Activated T-cell treated with anti-CD3 and anti-CD28 coated beads for 48 hours (primary cell): ENCODE measurements at places on chromosomes 1 and 21.

GRCh38 chr21:43353282-43354025 is 73.5 kb downstream of the SIK1 start:
- no peak for DNase-seq

GRCh38 chr1:63119575-63120155 is 202.7 kb upstream of the FOXD3 start:
- DNase-seq: no peak

- DNase-seq: no peak
Observed at GRCh38 chr21:32538147-32538792, 47.1 kb downstream of the TCP10L start.

DNA sequence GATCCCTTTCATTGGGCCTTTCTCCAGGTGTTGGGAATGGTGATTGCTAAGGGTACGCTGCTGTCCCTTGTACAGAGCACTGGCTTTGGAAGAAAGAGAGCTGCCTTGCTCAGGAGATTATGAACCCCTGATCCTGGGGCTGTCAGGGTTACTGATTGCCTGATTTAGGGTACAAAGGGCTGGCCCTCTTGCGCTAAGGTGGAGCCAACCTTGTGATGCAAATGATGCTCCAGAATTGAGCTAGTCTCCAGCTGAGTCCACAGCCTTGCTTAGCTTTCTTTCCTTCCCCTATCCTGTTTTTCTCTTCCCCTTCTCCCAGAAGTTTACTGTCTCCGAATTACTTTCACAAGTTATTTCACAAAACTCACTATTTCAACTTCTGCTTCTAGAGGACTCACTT is 334.7 kb downstream of the AMY1C start:
- no peak for DNase-seq

GRCh38 chr1:178434899-178435435 is 61.8 kb downstream of the CLEC20A start:
- no peak for DNase-seq

DNA sequence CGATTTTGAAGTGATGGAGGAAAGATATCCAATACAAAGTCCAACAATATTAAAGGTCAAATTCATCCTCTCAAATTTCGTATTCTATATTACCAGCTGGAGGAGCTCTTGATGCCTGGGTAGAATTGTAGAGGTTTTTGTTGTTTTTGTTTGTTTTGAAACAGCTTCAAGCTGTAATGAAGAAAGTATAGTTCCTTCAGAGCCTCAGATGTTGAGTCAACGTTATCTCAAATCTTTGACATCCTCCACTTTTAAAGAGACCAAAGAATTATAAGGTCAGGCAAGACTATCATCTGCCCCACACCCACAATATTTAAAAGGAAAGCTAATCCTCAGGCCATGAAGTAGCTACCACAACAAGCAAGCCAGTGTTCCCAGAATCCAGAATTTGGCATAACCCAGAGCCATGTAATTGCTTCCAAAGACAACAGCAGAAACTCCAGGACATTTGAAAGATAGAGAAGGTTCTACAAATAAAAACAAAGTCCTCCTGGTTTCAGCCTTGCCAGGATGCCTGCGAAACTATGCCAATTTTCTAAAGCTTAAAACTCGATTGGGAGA is 24.9 kb downstream of the VAV3 start:
- DNase-seq: no peak

- DNase-seq: no peak
Observed at GRCh38 chr1:102434421-102434820, 437.7 kb upstream of the OLFM3 start.

DNA sequence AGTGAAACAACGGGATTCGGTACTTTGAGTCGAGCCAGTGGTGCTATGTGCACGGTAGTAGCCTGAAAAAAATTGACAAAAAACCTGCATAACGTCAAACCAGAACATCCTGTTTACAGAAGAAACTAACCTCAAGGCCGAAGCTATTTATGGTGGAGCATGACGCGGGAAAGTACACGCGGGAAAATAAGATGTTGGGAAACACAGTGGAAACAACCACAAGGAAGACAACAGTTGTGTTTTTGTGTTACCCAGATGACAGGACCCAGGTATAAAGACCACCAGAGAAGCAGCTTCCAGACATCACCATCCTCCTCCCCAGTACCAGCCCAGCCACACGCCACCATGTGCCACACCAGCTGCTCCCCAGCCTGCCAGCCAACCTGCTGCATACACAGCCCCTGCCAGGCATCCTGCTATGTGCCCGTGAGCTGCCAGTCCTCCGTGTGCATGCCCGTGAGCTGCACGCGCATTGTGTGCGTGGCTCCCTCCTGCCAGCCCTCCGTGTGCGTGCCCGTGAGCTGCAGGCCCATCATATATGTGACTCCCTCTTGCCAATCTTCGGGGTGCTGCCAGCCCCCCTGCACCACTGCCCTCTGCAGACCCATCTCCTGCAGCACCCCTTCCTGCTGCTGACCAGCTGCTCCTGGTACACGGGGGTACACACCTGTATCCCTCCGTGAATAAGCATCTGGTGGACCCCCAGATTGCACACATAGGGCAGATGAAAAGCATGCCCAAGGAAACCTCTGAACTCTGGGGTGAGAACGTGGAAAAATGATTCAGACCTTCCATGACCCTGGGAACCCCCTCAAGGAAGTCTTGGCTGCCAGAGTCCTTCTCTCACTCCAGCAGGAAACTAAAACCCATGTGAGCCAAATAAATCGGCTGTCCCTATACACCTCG is at the start of gene KRTAP12-3:
Gene KRTAP12-3, plus strand, starts transcription at position 298 of the 906 bp plus-strand sequence. Its CDS starts 48 bp downstream, at position 346.
- DNase-seq: no peak

- DNase-seq: peak; percentile 42
Observed at GRCh38 chr1:43414634-43415223, 25.0 kb downstream of the SZT2 start.

DNA sequence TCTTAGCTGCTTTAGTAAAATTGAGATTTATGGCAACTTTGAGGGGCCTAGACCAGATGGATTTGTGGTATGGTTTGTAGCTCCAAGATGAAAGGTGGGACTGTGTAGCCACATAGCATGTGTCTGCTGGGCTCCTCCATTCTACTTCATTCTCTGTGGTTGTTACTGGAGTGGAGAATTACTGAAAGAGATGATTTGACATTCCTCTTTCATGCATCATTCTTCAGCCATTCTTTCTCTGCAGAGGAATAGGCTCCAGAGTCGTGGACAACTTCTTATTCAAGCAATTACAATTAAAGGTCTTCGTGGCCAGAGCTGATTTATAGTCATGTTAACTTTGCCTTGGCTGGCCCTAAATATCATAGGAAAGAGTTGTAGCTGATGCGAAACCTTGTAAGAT is 328.9 kb downstream of the PAPPA2 start:
- DNase-seq: no peak

DNA sequence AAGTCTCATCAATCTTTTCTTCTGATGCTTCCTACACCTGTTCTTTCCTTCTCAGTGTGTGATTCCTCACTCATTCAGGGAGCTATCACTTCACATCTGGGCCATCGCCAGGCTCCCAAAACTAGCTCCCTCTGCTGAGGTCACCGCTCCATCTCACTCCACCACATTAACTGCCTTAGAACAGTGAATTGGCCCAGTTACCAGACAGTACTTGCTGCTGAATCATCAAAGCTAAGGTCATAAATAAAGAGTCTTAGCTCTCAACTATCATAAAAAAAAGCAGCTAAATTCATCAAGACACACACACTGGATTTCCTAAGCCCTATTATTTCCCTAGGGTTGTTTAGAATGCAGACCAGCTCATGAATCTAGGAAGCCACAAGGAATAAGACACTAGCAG is 18.8 kb upstream of the SRM start:
- no peak for DNase-seq

- no peak for DNase-seq
Observed at GRCh38 chr21:45505416-45506021, 36.7 kb downstream of the SLC19A1 start.

DNA sequence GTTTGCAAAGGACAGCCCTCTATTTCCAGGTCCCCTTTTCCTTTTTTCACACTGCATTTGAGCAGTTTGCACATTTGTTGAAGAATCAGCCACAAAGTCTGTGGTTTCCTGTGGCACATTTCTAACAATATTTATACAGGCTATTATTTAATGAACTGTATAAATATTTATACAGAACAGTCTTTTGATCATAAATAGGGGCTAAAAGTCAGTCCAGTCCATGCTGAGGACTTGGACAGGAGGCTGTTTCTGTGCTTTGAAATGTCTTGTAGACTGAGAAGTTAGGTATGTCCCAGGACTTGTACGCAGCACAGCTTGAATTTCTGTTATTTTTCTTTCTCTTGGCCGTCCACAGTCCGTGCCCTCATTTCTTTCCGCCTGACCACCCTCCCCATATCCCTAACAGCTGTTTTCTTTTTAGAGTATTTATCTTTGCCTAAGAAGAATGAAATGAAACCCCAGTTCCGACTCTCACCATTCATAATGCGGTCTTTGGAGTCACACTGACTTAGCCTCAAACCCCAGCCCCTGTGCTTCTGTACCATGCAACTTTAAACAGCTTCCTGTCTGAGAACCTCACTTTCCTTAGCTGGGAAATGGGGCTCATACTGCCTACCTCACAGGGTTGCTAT is 19.7 kb downstream of the FGGY start:
- DNase-seq: no peak
